Skin of body (tissue), 3 donors: ENCODE measurements at places on chromosomes 2 and 18.

- DNase-seq, result no peak
Measured at GRCh38 chr2:193985272-193985671, 1671.8 kb upstream of the SLC39A10 start.

- no peak for DNase-seq
Measured at GRCh38 chr2:8168022-8168717, 513.7 kb upstream of the ID2 start.

- DNase-seq, result no peak
Measured at GRCh38 chr18:41482501-41482900, 472.5 kb upstream of the PIK3C3 start.

GRCh38 chr2:88517759-88518201 lies 65.3 kb upstream of the FOXI3 start:
- no peak for DNase-seq

DNA sequence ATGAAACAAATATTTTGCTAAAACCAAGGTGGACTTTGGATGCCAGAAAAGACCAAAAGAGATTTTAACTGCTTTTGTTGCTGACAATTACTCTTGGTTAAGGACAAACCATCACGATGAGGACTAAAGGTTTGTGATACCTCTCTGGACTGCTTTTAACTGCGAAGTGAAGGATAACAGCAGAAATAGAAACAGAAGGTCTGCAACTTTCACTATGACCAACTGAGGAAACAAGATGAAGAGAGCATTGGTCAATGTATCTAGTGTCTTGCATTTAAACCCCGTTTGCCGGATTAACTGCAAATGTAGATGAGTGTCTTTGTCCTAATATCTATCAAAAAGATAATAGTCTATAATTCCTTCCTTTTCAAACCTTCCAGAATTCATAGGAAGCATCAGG lies 541.7 kb downstream of the ERBB4 start:
- DNase-seq, result no peak

- no peak for DNase-seq
Measured at GRCh38 chr2:65299246-65299645, 71.6 kb downstream of the ACTR2 start.

DNA sequence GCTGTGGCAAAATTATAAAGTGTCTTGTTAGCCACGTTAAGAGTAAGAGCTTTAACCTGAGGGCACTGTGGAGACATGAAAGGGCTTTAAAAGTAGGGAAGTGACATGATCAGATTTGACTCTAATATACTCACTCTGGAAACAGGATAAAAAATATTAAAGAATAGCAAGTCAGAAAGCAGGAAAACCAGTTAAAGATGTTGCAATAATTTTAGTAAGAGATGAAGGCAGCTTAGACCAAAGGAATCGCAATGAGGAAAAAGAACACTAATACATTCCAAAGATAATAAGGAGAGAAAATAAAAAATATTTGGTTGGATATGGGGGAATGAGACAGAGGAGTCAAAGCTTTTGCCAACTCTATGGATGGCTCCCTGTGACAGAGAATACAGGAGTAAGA lies 183.8 kb downstream of the DYM start:
- no peak for DNase-seq

DNA sequence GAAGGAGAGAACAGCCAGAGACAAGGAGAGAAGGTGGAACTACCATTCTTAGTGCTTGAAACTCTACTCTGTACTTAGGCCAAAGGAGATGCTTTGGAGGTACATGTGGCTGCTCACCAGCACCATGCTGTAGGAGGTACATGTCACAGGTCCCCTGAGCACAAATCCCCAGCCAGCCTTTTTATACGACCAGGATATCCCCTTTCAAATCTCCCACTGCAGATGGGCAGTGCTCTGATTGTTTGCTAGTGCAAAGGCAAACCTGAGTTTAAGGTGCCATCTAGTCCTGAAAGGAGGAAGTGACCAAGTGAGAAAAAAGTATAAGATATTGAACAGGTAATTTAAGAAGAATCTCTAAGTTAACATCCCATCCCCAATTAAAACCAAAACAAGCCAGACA lies 17.1 kb upstream of the TTC21B start:
- no peak for DNase-seq

DNA sequence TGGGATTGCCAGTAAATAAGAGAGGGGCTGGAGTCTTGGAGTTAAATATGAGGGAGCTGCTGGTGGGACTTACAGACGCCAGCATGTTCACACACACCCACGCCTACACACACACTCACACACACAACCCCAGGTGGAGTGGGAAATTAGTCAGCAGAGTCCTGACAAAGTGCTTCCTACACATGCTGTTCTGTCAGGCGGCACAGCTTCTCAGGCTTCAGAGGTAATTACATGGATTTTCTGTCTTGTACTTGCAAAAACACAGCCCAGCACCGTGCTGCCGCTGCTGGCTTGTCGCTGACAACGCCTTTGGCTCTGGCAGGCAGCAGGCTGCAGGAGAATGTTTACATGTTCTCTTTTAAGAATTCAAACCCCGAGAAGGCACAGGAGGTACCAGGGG lies 1186.3 kb upstream of the CELF4 start:
- peak; percentile 10 for DNase-seq

DNA sequence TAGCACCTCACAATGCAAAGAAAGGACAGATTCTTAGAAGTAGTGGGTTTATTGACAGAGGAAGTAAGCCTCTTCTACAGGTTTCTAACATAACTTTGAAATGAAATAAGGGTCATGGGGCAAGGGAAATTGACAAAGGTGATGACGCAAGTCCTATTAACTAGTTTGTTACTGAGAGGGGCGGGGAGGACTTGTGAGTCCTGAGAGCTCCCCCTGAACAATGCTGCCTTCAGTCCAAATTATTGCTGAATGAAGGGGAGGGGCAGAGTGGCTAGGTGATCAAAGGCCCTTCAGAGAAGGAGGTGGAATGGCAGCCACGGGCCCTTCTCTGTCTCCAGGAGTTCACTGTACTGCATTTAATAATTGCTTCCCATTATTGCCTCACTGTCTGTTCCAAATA lies 390.0 kb downstream of the MEIS1 start:
- DNase-seq, result no peak

- no peak for DNase-seq
Measured at GRCh38 chr2:63301481-63301880, 250.9 kb downstream of the OTX1 start.

- no peak for DNase-seq
Measured at GRCh38 chr2:202113571-202114142, 40.6 kb downstream of the KIAA2012 start.

DNA sequence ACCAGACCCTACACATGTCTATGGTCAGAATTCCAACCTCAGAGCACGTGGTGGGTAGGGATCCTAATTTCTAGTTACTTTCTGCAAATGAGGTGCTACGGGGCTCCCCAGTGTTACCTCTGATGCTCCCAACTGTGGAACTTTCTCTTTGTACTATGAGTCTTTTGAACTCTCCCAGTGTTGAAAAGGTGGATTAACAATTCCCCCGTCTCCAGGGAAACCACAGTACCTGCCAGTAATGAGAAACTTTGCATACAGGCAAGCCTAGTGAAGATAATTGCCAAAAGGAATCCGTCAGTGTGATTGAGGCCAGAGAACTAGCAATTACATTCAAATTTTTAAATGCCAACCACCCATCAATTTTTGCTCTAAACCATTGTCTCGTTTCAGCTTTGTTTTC lies 129.0 kb upstream of the FOSL2 start:
- DNase-seq, result no peak

GRCh38 chr2:61937886-61938285 lies 32.4 kb downstream of the COMMD1 start:
- no peak for DNase-seq

- DNase-seq, result no peak
Measured at GRCh38 chr2:68723181-68723580, 11.4 kb upstream of the ARHGAP25 start.

GRCh38 chr2:144233317-144233716 lies 286.6 kb downstream of the ZEB2 start:
- DNase-seq, result no peak

- DNase-seq, result no peak
Measured at GRCh38 chr2:238306672-238306998, 13.7 kb upstream of the TRAF3IP1 start.

DNA sequence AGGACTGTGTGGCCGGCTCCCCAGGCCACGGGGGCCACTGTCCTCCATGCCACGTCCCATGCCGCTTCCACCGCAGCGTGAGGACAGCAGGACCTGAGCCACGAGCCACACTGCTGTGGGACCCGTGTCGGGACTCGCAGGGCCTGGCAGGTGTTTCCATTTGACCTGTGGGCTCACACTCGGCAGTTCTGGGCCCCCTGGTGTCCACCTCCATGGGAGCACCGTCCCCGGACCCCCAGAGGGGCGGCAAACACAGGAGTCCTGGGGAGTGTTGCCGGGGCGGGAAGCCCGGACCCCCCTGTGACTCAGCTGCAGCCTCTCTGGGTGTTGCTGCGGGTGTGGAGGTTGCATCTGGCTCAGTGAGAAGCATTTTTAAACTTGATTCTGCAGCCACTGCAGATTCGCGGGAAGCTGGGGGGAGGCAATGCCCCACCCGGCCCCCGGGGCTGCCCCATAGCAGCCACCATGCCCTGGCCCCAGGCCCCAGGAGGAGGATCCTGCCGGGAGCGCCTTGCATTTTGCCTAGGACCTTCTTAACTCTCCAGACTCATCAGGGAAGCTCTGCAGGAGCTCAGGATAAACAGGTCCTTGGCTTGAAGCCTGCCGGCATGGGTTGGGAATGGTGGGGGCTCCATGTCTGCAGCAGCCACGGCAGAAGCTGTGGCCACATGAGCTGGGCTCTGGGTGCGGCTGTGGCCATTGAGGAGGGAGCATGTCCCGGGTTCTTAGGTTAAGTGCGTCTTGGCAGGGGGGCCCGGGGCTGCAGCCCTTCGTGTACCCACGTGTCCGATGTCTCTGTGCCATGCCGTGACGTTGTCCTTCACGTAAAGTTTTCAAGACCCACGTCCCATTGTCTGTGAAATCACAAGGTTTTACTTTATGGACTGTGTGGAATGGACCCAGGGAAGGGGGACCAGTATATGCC lies 30.9 kb downstream of the NFATC1 start:
- DNase-seq, result no peak

DNA sequence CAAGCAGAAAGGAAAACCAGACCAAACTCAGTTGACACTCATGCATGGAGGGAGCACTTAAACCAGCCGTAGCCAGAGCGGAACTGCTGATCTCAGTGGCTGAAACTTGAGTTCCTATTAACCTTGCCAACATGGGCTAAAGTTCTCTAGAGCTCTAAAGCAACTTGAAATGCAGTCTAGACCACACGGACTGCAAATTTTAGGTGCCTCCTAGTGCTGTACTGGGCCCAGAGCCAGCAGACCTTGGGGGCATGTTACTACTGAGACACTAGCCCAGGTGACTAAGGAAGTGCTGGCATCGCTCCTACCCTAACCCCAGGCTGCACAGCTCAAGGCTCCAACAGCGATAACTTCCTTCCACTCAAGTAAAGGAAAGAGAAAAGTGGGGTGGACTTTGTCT lies 236.5 kb downstream of the AKAIN1 start:
- no peak for DNase-seq

DNA sequence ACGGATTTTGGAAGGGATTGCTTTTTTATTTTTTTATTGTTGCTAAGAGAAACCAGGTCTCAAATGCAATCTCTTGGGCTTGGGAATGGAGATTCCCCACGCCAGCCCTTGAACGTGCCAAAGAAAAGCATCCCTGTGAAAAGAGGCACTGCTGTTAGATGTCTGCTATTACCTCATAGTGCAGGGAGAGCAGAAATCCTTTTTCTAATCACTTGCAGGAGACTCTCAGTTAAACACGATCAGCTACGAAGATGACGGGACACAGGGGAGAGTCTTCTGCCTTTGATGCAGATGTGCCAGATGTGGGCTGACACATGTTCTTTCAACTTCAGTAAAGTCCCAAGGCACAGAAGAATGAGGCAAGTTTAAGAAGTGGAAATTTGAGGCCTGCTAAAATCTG lies 381.6 kb upstream of the TRIB2 start:
- DNase-seq, result peak; percentile 73

GRCh38 chr2:52970642-52971041 lies 797.0 kb upstream of the CHAC2 start:
- no peak for DNase-seq

- peak; percentile 95 for DNase-seq
Measured at GRCh38 chr2:228847684-228848083, 423.4 kb downstream of the PID1 start.

- no peak for DNase-seq
Measured at GRCh38 chr2:40283111-40283909, 168.6 kb downstream of the SLC8A1 start.

GRCh38 chr2:205903549-205904129 lies 182.3 kb downstream of the INO80D start:
- DNase-seq, result no peak

GRCh38 chr2:46737577-46737976 lies 178.0 kb downstream of the MCFD2 start:
- no peak for DNase-seq

DNA sequence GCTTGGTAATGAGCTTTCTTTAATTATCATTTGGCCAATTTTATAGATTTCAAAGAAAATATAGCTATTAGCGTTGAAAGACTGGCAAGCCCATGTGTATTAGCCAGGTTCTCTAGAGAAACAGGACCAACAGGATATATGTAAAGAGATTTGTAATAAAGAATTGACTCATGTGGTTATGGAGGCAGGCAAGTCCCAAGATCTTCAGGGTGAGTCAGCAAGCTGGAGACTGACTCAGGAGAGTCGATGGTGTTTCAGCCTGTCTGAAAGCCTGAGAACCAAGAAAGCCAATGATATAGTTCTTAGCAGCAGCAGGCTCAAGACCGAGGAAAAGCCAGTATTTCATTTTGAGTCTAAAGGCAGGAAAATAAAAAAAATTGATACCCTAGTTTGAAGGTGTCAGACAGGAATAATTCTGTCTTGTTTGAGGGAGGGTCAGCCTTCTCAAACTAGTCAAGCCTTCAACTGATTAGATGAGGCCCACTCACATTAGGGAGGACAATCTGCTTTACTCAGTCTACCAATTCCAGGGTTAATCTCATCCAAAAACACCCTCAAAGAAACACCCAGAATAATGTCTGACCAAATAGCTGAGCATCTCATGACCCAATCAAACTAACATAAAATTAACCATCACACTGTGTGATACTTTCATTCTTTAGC lies 78.3 kb upstream of the CRIM1 start:
- DNase-seq, result no peak
